ENCODE measurements at places on chromosomes 4 and X. TPM values are rescaled to one million over a fixed set of nuclear protein-coding genes. Genes with fewer than 3 reads are reported as not detected.

DNA sequence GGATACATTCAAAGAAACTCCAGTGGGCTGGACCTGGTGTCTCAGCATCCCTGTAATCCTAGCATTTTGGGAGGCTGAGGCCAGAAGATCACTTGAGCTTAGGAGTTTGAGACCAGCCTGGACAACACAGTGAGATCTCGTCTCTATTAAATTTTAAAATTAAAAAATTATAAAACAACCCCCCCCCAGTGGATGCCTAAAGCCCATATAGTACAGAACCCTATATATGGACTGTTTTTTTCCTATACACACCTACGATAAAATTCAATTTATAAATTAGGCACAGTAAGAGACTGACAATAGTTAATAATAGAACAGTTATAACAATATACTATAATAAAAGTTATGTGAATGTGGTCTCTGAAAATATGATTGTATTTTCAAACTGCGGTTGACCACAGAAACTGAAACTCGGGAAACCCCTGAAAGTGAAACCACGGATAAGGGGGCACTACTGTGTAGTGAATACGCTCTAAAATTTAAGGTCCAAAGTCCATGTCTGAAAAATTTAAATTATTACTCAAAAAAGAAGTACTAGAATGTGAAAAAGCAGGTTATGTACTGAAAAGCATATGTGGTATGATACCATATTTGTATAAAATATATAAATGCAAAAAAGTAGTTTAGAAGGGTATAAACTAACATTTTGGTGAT, 2.0 kb downstream of the SMIM14 start:
- peak; percentile 13 for DNase-seq
- no peaks in the 10 kb centered on the region for H3K36me3 ChIP-seq
- peak overlapping the region; percentile 98 for H3K27ac ChIP-seq
- H3K4me1 ChIP-seq, result no peaks in the 10 kb centered on the region

- H3K36me3 ChIP-seq, result no peaks in the 10 kb centered on the region
- H3K27me3 ChIP-seq, result no peaks in the 10 kb centered on the region
- no peak overlapping the region for H3K4me3 ChIP-seq
- no peak for DNase-seq
Measured at GRCh38 chrX:108250654-108251579, 159.3 kb downstream of the ATG4A start.

DNA sequence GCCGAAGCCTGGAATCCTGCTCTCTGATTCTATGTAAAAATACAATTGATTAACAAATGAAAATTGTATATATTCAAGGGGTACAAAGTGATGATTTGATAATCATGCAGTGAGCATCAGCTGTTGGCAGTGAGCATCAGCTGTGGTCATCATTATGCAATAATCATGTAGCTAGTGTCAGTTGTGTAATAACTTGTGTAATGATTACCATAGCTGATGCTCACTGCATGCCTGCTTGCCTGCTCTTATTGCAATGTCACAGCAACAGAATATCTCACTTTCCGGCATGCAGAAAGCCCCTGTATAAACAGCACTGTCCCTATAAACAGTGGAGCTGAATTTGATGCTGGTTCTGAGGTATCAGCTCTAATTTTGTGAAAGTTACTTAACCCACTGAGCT, 46.8 kb downstream of the SULT1B1 start:
- H3K36me3 ChIP-seq, result no peaks in the 10 kb centered on the region
- no peaks in the 10 kb centered on the region for H3K27me3 ChIP-seq
- H3K27ac ChIP-seq, result no peak overlapping the region
- no peaks in the 10 kb centered on the region for H3K4me1 ChIP-seq
- H3K4me3 ChIP-seq, result no peak overlapping the region

GRCh38 chr4:155529272-155529671, 137.4 kb upstream of the GUCY1A1 start:
- H3K4me1 ChIP-seq, result no peaks in the 10 kb centered on the region
- no peaks in the 10 kb centered on the region for H3K36me3 ChIP-seq
- no peak overlapping the region for H3K4me3 ChIP-seq
- H3K27me3 ChIP-seq, result no peaks in the 10 kb centered on the region

- H3K4me1 ChIP-seq, result no peaks in the 10 kb centered on the region
- no peak for DNase-seq
- no peaks in the 10 kb centered on the region for H3K27me3 ChIP-seq
- no peak overlapping the region for H3K27ac ChIP-seq
- H3K36me3 ChIP-seq, result no peaks in the 10 kb centered on the region
Measured at GRCh38 chr4:67927251-67927650, 36.0 kb downstream of the TMPRSS11A start.

GRCh38 chrX:132463411-132463810, 25.4 kb downstream of the MBNL3 start:
- no peaks in the 10 kb centered on the region for H3K4me1 ChIP-seq
- H3K27me3 ChIP-seq, result no peaks in the 10 kb centered on the region
- no peak overlapping the region for H3K27ac ChIP-seq
- no peak overlapping the region for H3K4me3 ChIP-seq
- DNase-seq, result no peak

- H3K36me3 ChIP-seq, result no peaks in the 10 kb centered on the region
- H3K27ac ChIP-seq, result no peak overlapping the region
- DNase-seq, result no peak
Measured at GRCh38 chr4:123133397-123134050, 211.1 kb upstream of the NUDT6 start.

- no peaks in the 10 kb centered on the region for H3K36me3 ChIP-seq
- no peak overlapping the region for H3K4me3 ChIP-seq
- no peak overlapping the region for H3K27ac ChIP-seq
- no peaks in the 10 kb centered on the region for H3K4me1 ChIP-seq
Measured at GRCh38 chr4:151851354-151851753, 90.5 kb upstream of the GATB start.

DNA sequence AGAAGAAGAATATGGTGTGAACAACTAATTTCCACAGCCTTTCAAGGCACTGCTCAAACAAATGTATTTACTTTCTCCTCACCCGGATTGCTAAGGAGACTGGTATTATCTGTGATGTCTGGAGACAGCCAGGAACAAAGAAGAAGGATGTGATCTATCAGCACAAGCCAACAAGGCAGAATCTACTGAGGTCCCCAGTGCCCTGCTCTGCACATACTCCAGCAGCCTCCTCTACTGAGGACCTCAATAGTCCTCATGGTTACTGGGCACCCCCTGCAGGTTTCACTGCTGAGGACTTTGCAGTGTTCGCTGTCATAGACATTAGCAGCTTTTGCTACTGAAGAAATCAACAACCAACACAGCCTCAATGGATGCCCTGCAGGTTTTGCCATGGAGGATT, 930.1 kb downstream of the ADGRL3 start:
- H3K36me3 ChIP-seq, result no peaks in the 10 kb centered on the region
- H3K4me3 ChIP-seq, result no peak overlapping the region
- H3K27me3 ChIP-seq, result no peaks in the 10 kb centered on the region
- no peak for DNase-seq
- H3K4me1 ChIP-seq, result no peaks in the 10 kb centered on the region
- no peak overlapping the region for H3K27ac ChIP-seq

DNA sequence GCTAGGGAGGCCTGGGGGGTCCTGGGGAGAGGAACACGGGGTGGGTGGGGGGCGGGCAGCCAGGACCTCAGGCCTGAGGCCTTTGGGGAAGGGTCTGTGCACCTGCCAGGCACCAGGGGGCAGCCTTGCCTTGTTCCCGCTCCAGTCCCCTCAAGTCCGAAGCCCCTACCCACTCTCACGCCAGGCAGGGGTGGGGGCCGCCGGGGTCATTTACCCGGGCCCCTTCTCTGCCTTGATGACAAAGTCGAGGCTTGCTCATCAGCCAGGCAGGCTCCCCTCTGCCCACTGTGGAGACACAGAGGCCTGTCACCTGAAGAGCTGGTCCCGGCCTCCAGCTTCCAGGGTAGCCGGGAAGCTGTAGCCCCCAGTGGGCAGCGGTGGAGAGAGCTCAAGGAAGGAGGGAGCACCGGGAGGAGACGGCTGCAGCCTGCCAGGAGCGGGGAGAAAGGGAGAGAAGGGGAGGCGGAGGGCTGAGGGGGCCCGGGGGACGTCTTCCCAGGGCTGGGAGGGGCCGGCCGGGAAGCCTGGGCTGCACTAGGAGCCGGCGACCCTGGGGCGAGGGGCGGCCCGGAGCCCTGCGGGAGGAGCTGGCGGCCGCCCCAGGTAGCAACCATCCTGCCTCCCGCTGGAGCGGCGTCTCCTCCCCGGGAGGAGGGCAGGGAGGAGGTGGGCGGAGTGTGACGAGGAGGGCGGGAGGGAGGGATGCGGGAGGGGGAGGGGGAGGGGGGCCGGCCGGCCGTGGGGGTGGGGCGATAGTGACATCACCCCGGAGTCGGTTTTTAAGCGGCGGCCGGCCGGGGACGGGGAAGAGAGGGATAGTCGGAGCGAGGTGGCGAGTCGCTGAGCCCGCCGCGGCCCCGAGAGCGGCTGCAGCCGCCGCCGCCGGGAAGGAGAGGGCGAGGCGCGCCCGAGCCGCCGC, at the start of gene SLC6A8:
Gene SLC6A8, plus strand, starts transcription at position 806 of the 919 bp plus-strand sequence. CDS start 649 bp downstream, outside the sequence.
- H3K4me3 ChIP-seq, result no peak within 1 kb of the TSS
- no peaks in the 10 kb centered on the region for H3K36me3 ChIP-seq
- H3K27me3 ChIP-seq, result no peaks in the 10 kb centered on the region
- no peaks in the 10 kb centered on the region for H3K4me1 ChIP-seq
- DNase-seq, result peak; percentile 83
- no peak within 1 kb of the TSS for H3K27ac ChIP-seq

- no peaks in the 10 kb centered on the region for H3K27me3 ChIP-seq
- peaks cover 7% of the 10 kb centered on the region for H3K4me1 ChIP-seq
- no peak overlapping the region for H3K4me3 ChIP-seq
Measured at GRCh38 chr4:7962609-7963508, 23.2 kb upstream of the AFAP1 start.

- no peaks in the 10 kb centered on the region for H3K4me1 ChIP-seq
- H3K27me3 ChIP-seq, result no peaks in the 10 kb centered on the region
- no peak for DNase-seq
- H3K36me3 ChIP-seq, result no peaks in the 10 kb centered on the region
Measured at GRCh38 chr4:99033956-99034355, 38.4 kb downstream of the METAP1 start.

GRCh38 chrX:152912106-152912505, 14.2 kb downstream of the ZNF185 start:
- DNase-seq, result no peak
- no peaks in the 10 kb centered on the region for H3K36me3 ChIP-seq
- no peaks in the 10 kb centered on the region for H3K27me3 ChIP-seq
- H3K4me3 ChIP-seq, result no peak overlapping the region
- H3K4me1 ChIP-seq, result no peaks in the 10 kb centered on the region

CCKAR gene
- polyA plus RNA-seq, result 0.22 TPM

RBM47 gene
- polyA plus RNA-seq, result 61.5 TPM

PDE6B gene
- 10.8 TPM for polyA plus RNA-seq

SMIM43 gene
- polyA plus RNA-seq, result not detected

TMEM154 gene
- 0.09 TPM for polyA plus RNA-seq

VGLL1 gene
- 5.5 TPM for polyA plus RNA-seq

ABCG2 gene
- 1.5 TPM for polyA plus RNA-seq

PLK4 gene
- polyA plus RNA-seq, result 0.56 TPM
